Right lung (tissue), 10 donors: ENCODE measurements at places on chromosomes 2 and 18.
A peak's percentile ranks its signal among the peaks of the same experiment; 100 is the strongest.

GRCh38 chr2:76953733-76954347 lies 568.3 kb downstream of the LRRTM4 start:
- DNase-seq = peak; percentile 31

DNA sequence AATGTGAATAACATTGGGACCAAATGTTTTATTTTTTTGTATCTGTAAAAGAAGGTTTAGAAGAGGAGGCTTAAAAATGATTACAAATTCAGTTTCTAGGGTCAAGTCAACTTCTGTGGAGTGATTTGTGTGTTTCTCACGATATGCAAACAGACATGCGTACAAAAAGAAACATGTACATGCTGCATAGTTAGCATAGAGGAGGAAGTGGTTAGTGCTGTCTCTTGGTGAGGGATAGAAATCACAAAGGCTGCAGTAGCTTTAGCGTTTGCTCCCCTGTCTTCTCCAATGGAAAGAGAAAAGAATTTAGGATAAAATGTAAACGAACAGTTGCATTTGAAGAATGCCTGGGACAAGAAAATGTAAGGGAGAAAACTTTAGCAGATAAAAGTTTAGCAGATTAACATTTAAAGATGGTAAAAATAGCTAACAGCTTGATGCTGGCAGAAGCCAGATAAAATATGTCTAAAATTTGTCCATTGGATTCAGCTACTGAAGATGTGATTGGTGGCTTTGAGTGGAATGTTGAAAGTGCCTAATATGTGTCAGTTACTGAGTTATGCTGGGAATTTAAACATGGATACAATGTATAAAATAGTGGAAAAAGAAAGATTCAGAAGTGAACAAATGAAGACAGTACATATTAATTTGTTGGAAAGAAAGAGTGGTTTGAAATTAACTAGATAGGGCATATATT lies 44.9 kb downstream of the MALT1 start:
- DNase-seq = no peak

DNA sequence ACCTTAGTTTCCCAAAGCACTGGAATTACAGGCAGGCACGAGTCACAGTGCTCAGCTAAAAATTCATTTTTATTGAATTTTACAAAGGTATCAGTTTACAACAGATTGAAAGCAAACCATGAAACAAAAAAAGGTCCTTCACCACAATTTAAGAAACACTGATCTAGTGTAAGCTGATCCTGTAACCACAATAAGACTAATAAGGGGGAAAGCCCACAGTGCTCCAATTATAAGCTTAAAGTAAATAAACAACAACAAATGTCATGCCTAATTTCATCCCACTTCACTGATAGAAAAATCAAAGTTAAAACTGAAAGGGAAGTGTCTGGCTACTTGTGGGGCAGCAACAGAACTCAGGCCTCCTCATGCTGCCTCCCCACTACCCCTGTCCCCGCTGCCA lies 49.2 kb downstream of the ICA1L start:
- no peak for DNase-seq

DNA sequence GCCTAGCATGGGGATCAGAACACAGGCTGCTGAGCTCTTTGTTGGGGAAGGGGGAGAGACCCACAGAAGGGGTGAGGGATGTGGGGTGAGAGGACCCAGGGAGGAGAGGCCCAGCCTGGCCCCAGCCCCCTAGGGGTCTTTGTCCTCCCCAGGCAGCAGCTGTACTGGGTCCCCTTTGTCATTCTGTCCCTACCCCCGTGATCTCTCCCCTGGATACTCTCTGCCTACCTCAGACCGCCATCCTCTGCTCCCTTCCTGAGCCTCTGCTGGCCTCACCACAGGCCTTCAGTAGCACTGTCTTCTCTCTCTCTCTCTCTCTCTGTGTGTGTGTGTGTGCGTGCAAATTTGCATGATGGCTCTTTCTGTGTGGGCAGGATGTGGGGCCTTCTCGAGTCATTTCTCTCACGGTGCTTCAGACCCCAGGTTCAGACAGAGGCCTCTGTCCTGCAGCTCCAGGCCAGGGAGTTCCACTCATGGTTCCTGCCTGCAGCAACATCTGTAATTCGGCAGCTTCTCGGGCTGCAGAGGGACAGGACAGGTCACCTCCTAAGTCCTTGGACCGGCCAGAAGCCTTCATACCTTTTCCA lies 1.4 kb downstream of the PSD4 start:
- DNase-seq = no peak

GRCh38 chr18:45274026-45274425 lies 341.2 kb upstream of the SLC14A2 start:
- no peak for DNase-seq

GRCh38 chr2:31254237-31255203 lies 20.6 kb downstream of the EHD3 start:
- no peak for DNase-seq

DNA sequence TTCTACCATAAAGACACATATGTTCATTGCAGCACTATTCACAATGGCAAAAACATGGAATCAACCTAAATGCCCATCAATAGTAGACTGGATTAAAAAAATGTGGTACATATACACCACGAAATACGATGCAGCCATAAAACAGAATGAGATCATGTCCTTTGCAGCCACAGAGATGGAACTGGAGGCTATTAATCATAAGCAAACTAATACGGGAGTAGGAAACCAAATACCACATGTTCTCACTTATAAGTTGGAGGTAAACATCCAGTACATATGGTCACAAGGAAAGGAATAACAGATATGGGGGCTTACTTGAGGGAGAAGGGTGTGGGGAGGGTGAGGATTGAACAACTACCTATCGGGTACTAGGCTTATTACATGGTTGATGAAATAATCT lies 7.7 kb downstream of the HMSD start:
- DNase-seq = no peak

GRCh38 chr2:144890828-144891227 lies 370.9 kb upstream of the ZEB2 start:
- DNase-seq = no peak

DNA sequence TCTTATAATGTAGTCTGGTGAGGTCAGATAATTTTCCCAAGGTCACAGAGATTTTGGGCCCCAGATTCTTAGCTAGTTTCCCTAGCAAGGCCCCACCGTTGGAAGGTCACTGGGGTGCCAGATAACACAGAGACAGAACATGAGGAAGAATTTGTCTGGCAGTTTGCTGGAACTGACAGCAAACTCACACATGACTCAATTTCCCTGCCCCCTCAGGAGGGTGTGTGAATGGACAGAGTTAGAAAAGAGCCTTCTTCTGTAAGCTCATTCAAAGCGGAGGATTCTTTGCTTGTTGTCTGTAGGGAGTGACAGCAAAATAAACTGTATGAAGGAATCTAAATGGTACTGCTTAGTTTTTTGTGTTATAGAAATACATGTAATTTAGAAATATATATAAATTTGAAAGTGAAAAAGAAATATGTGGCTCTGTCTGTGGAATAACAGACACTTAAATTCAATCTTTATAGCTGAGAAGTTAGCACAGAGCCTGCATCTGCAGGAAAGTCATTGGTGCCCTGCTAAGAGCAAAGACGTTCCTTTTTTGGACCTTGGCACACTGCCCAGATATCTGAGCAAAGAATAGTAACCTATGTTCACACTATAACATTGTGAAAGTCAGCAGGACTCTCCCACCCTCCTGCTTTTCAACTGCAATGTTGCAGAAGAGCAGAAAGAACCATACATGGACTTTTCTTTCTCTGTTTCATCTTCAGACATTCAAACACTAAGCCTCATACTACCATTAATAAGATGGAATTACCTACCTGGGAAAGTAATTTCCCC lies 2.1 kb downstream of the MDH1 start:
- no peak for DNase-seq

DNA sequence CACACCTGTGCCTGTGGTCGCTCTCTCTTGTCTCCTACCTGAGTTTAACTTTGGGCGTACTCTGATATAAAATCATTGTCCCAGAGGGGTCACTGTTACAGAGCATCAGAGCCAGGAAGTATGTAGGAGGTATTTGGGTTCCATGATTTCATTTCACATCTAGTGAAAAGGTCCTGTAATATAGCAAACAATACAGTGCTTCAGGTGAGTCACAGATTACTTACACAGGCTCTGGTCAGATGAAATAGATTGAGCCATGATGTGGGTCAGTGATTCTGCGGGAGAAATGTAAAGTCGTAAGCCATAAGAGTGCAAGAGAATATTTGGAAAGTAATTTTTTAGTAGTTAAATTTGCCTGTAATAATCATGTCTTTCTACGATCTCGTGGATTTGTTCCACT lies 70.2 kb downstream of the SOCS6 start:
- DNase-seq = no peak

GRCh38 chr2:126643972-126644371 lies 12.0 kb upstream of the GYPC start:
- no peak for DNase-seq

GRCh38 chr2:36318547-36318946 lies 37.0 kb upstream of the CRIM1 start:
- no peak for DNase-seq

- DNase-seq = no peak
Measured at GRCh38 chr18:68244786-68245185, 470.1 kb downstream of the TMX3 start.

DNA sequence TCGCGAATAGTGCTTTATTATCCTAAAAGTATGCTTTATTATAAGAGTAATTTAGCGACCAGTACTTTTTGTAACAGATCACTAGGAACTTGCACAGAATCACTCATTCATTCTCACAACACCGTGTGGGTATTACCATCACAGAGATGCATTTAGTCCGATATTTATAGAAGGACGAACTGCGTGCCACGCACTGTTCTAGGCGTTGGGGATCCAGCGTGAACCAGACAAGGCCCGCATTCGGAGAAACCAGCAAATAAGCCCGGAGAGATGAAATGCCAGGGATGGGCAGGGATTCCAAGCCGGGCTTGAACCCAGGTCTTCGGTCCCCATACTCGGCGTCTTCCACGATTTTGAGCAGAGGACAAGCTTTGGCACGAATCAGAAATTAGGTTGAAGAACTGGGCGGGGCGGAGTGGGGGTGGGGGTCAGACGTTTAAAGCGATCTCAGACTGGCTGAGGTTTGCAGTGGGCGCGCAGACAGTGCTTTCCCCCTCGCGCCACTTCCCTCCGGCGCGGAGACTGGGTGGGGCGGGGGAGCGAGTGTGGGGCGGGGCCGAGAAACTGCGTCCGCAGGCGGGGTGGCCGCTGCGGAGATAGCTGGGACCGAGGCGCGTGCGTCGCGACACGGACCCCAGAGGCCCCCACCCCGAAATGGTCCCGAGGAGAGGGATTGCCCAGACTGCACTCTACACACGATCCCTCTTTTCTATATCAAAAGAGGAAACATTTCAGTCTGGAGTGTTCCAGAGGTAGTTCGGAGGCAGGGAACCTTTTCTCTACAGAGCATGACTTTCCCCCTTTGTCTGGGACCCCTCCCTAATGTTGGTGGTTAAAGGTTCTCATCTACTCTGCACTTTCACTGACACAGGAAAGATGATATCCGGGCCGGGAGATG lies 1.1 kb upstream of the CXCR4 start:
- DNase-seq = no peak
